ENCODE measurements at places on chromosomes 1 and 21. TPM values are rescaled to one million over a fixed set of nuclear protein-coding genes. Genes with fewer than 3 reads are reported as not detected.
A peak's percentile ranks its signal among the peaks of the same experiment; 100 is the strongest.

DNA sequence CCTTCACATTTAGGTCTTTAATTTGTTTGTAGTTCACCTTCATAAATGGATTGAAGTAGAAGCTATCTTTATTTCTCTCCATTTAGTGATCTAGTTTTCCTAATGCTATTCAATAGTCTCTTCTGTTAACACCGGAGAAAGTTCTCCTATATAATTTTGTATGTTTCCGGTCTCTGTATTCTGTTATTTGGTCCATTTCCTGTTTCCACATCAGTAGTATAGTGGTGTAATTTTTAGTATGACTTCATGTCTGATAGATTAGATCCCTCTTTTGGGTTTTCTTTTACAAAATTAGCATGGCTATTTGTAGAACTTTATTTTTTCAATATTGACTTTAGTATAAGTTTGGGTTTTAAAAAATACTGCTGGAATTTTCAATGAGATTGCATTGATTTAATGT, 41.6 kb upstream of the PKP1 start:
- H3K27me3 ChIP-seq: no peaks in the 10 kb centered on the region
- H3K36me3 ChIP-seq: no peaks in the 10 kb centered on the region
- no peaks in the 10 kb centered on the region for H3K4me1 ChIP-seq

DNA sequence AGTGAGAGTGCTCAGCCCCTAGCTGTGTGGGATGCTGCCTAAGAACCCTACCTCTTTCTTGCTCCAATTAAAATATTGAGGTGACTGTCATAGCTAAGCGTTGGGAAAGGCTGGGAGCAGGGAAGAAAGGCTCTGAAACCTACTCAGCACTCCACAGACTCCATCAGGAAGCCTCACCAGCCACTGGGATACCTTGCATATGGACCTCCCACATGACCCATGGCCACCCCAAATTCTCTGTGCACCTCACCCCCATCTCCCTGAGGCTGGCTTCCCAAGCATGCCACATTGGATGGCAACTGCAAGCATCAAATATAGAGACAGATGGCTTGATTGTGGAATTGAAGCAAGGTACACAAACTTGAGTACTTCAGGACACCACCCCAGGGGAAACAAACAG, 41.8 kb downstream of the FLVCR1 start:
- peaks cover 5% of the 10 kb centered on the region for H3K36me3 ChIP-seq
- H3K4me1 ChIP-seq: no peaks in the 10 kb centered on the region
- DNase-seq: no peak
- no peak overlapping the region for H3K27ac ChIP-seq
- no peak overlapping the region for H3K4me3 ChIP-seq

- no peak for DNase-seq
- no peaks in the 10 kb centered on the region for H3K27me3 ChIP-seq
- no peaks in the 10 kb centered on the region for H3K36me3 ChIP-seq
- no peak overlapping the region for H3K4me3 ChIP-seq
- peaks cover 5% of the 10 kb centered on the region for H3K4me1 ChIP-seq
- H3K27ac ChIP-seq: no peak overlapping the region
Measured at GRCh38 chr21:15766952-15767603, 37.3 kb downstream of the USP25 start.

- H3K27ac ChIP-seq: no peak overlapping the region
- no peak overlapping the region for H3K4me3 ChIP-seq
- no peaks in the 10 kb centered on the region for H3K27me3 ChIP-seq
Measured at GRCh38 chr21:44064852-44065403, 42.3 kb upstream of the PWP2 start.

DNA sequence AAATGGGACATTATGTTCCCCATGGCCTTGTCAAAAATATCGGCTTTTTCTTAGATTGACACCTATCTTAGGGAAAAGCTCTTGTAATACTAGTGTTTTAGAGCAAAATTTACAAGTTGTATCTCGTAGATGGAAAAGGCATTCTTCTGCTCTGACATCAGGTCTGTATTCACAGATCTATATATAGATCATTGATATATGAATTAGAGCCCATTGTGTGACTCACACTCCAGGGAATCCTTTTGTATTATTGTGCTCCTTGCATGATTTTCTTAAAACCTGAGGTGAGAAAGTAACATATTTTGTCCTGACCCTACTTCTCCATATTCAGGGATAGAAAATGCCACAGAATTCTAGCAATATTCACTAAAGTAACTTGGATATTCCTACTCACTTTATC, 1160.8 kb upstream of the B3GALT2 start:
- no peak for DNase-seq
- no peaks in the 10 kb centered on the region for H3K27me3 ChIP-seq
- no peaks in the 10 kb centered on the region for H3K4me1 ChIP-seq
- H3K4me3 ChIP-seq: no peak overlapping the region
- H3K36me3 ChIP-seq: no peaks in the 10 kb centered on the region

DNA sequence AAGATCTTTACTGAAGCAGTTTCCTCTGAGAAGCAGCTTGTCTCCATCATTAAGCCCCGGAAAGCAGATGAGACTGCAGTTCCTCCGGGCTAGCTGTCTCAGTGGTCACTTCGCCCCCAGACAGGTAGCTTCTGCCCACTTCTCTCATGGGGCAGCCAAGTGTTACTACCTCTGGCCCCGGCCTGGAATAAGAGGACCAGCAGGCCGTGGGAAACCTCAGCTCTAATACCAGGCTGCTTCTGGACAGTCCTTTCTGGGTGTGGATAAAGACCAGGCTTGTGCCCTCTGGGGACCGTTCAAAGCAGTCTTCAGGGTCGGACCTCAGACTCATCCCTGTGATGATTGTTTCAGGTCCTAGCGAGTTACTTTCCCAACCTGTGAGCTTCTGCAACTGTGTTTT, 54.8 kb downstream of the RUNX3 start:
- DNase-seq: no peak
- no peaks in the 10 kb centered on the region for H3K27me3 ChIP-seq
- no peaks in the 10 kb centered on the region for H3K36me3 ChIP-seq
- H3K4me3 ChIP-seq: no peak overlapping the region

DNA sequence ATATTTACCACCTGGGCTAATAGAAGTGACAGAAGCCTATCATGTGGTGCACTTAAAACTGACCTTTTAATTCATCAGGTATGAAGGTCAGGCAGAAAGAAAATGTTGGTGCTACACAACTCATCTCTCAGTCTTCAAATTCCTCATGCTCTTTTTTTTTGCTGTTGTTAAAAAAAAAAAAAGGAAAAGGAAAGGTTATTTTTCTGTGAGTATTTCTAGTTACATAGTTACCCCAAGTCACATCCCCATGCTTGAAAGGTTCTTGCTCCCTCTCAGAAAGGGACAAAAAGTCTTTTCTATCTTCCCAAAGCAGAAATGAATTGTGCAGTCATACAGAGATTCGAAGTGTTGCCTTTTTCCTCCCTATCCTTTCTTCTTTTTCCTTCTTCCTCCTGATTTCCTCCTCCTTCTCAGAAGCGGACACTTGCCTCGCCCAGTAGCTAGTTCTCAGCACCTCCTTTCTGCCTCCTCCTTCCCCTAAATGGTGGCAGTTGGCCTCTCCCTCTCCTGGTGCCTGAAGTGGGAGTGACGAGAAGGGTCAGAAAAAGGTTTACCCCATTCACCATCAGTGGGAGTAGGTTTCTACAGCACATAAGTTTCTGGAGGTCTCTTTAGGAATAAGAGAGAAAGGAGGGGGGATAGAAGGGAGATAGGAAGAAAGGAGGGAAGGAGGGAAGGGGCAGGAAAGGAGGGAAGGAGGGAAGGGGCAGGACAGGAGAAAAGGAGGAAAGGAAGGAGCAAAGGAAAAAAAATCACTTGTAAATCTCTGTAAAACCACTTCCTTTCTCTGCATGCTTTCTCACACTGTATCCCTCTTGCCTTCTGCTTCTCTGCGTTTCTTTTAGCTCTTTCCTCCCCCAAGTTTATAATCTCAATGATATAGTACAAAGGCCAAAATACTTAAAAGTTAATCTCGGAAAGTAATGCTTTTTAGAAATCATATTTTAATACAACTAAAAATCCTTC, 20.4 kb upstream of the C1orf105 start:
- no peak overlapping the region for H3K4me3 ChIP-seq
- H3K27me3 ChIP-seq: no peaks in the 10 kb centered on the region
- no peak for DNase-seq
- peak overlapping the region; percentile 74 for H3K27ac ChIP-seq
- H3K36me3 ChIP-seq: no peaks in the 10 kb centered on the region
- H3K4me1 ChIP-seq: peaks cover 42% of the 10 kb centered on the region

GRCh38 chr1:244454412-244454811, 2.7 kb upstream of the ADSS2 start:
- peaks cover 11% of the 10 kb centered on the region for H3K4me1 ChIP-seq
- no peak for DNase-seq
- no peaks in the 10 kb centered on the region for H3K27me3 ChIP-seq
- H3K36me3 ChIP-seq: no peaks in the 10 kb centered on the region

DNA sequence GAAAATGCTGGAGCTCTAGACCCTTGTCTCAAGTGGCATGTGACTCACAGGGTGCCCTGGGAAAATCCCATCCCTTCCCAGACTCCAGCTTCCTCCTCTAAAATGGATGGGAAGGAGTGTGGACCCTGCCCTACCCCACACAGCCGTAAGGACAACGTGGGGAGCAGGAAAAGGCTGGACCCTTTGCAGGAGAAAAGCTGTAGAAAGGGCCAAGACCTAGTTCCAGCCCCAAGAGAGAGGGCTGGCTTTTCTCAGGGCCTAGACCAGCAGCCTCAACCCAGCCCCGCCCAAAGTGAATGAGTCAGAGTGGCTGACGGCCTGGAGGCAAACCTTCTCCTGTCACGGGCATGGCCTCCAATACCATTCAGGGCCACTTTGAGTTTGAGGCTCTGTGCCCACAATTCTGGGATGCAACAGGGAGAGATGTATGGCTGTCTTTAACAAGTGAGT, 1.1 kb downstream of the LAMB3 start:
- H3K4me1 ChIP-seq: peaks cover 53% of the 10 kb centered on the region
- peak; percentile 82 for DNase-seq
- H3K27ac ChIP-seq: peak overlapping the region; percentile 97
- no peaks in the 10 kb centered on the region for H3K27me3 ChIP-seq

- DNase-seq: no peak
- H3K4me3 ChIP-seq: no peak overlapping the region
- H3K27me3 ChIP-seq: peaks cover 5% of the 10 kb centered on the region
- H3K36me3 ChIP-seq: no peaks in the 10 kb centered on the region
- H3K27ac ChIP-seq: no peak overlapping the region
Measured at GRCh38 chr1:175388285-175388684, 195.7 kb upstream of the KIAA0040 start.

DNA sequence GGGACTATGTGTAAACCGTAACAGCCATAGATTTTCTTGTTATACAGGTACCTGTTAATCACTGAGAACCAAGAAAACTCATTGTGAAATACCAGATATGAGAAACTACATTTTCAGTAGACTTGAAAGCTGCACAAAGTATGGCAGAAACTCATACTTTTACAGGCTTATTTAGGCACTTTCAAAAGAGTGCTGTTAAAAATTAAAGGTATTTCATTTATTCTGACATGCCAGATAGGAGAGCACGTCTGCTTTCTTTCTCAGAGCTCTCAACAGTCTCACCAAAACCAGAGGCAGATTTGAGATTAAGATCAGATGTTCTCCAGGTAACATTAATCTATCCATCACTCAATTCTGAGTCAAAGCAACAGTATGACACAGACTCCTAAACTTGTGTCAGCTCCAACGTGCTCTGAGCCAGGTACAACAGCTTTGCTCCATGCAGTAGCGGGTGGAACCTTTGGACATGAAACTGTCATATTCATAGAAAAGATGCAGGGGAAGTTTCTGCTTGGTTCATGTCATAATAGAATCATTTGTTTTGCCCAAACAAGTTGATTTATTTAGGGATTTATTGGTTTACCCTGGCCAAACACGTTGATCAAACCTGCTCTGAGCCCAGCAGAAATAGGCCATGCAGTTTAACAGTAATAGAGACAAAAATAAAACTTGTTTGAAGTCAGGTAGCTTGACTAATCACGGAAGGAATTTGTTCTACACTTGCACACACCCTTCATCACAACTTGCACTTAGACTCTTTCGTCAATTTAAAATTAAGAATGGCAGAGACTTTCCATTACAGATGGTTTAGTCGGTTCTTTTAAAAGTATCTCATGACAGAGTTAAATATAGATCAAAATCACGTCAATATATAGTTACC, 20.8 kb upstream of the TSNAX start:
- DNase-seq: no peak
- no peaks in the 10 kb centered on the region for H3K4me1 ChIP-seq
- H3K27me3 ChIP-seq: no peaks in the 10 kb centered on the region
- no peaks in the 10 kb centered on the region for H3K36me3 ChIP-seq
- no peak overlapping the region for H3K4me3 ChIP-seq
- H3K27ac ChIP-seq: peak overlapping the region; percentile 61

DNA sequence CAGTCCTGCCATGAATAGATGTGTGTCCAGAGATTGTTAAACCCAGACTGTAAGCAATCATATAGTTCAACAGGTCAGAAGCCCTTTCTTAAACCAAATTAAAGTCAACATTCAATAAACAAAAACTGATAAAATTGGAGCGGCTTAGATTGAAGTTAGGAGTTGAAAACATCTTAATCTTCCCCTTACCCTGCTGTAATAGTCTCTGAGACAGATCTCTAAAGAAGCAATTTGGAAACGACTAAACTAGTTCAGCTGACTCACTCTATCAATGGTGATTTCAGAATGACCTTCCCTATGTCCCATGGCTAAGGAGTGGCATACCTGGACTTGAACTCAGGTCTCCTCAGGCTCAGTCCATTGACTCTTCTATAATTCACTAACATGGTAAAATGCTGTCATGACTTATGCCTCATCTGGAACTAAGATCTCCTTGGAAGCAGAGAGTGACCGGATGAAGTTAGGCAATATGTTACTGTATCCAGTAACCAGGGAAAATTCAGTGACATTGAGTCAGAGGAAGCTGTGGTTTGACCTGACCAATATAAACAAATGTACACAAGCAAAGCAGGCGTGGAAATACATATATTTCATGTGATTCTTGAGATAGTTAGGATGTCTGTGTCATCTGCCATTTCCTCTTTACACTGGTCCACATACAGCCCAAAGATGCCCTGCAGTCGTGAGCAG, 30.1 kb downstream of the SGIP1 start:
- H3K27ac ChIP-seq: peak overlapping the region; percentile 74
- H3K27me3 ChIP-seq: no peaks in the 10 kb centered on the region
- DNase-seq: no peak
- H3K36me3 ChIP-seq: no peaks in the 10 kb centered on the region
- H3K4me3 ChIP-seq: no peak overlapping the region

DNA sequence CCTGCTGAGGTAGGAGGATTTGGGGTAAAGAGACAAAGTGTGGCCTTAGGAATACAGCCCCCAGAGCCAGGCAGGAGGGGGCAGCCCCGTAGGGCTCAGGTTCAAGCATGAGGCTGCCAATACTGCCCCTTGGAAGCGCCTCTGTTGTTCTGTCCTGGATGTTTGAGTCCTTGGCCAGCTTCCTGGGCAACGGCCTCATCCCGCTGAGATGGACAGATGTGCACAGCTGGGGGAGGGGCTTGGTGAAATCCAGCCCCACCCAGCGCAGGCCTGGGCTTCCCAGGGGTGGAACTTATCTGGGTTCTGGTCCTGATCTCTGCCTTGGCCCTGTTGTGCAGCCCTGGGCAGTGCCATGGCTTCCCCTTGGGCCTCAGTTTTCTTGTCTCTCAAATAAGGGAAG, 34.8 kb upstream of the MAN1C1 start:
- no peak overlapping the region for H3K27ac ChIP-seq
- H3K36me3 ChIP-seq: no peaks in the 10 kb centered on the region
- no peaks in the 10 kb centered on the region for H3K4me1 ChIP-seq
- H3K4me3 ChIP-seq: no peak overlapping the region

- no peaks in the 10 kb centered on the region for H3K36me3 ChIP-seq
- no peak overlapping the region for H3K4me3 ChIP-seq
- DNase-seq: no peak
Measured at GRCh38 chr1:47679301-47679791, 241.5 kb downstream of the FOXD2 start.

The COL8A2 gene
- 32.6 TPM for total RNA-seq

The FMOD gene
- 118 TPM for total RNA-seq

The NUAK2 gene
- total RNA-seq: 13.4 TPM

The HTR6 gene
- not detected for total RNA-seq

The ANGPTL3 gene
- 88.6 TPM for total RNA-seq

The CLCA2 gene
- total RNA-seq: not detected

The KCTD3 gene
- 61.2 TPM for total RNA-seq

All from hepatocyte (in vitro differentiated cells).